A673 (cell line): ENCODE measurements at places on chromosomes 4 and X.

DNA sequence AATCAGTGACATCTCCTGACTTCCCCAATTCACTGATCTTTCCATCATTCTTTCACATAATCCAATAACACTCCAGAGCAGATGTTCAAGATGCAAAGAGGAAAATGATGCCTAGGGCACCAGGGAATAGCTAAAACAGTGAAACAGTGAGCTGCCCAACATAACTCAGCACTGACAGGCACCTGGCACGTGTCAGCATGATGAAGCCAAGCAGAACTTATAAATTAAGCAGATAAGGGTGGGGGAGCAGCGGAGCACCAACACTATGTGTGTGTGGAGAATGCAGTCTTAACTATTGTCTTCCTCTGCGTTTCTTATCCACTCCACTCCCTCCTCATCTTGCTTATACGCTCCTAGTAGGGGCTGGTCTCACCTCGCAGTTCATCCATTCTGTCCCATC is 89.4 kb downstream of the AMMECR1 start:
- peak; percentile 36 for DNase-seq

GRCh38 chr4:128958194-128958593 is 135.1 kb downstream of the SCLT1 start:
- DNase-seq = no peak

- DNase-seq = no peak
These were observed 341.3 kb downstream of the ADGRL3 start for GRCh38 chr4:61541459-61541858.

GRCh38 chrX:29196501-29196900 is 609.3 kb downstream of the IL1RAPL1 start:
- no peak for DNase-seq

GRCh38 chr4:154120690-154121345 is 331.9 kb upstream of the SFRP2 start:
- DNase-seq = no peak

GRCh38 chr4:20265726-20266125 is 14.0 kb downstream of the SLIT2 start:
- DNase-seq = no peak

GRCh38 chr4:25092139-25092538 is 61.4 kb upstream of the LGI2 start:
- peak; percentile 23 for DNase-seq

- no peak for DNase-seq
These were observed 123.6 kb upstream of the RBPJ start for GRCh38 chr4:26197018-26197779.

GRCh38 chr4:142347241-142347640 is 498.9 kb downstream of the INPP4B start:
- no peak for DNase-seq

- peak; percentile 7 for DNase-seq
These were observed 2.2 kb upstream of the FMR1NB start for GRCh38 chrX:147978931-147979330.

DNA sequence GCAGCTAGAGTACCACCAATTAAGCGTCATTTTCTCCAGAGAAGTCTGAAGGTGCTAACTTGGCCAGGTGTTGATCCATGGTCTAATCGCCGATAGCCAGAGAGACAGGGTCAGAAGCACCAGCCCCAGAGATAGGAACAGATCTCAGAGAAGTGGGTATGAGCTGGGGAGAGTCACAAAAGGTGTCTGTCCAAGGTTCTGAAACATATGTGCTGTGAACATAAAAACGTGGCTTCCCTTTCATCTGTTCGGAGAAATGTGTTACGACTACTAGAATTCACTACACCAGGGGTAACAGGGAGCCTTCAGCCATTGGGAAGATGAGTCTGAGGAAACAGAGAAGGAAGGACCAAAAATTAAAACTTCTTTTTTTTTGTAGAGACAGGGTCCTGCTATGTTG is 91.3 kb downstream of the FBXL5 start:
- DNase-seq = no peak

GRCh38 chr4:139824882-139825522 is 159.4 kb downstream of the MGST2 start:
- no peak for DNase-seq

DNA sequence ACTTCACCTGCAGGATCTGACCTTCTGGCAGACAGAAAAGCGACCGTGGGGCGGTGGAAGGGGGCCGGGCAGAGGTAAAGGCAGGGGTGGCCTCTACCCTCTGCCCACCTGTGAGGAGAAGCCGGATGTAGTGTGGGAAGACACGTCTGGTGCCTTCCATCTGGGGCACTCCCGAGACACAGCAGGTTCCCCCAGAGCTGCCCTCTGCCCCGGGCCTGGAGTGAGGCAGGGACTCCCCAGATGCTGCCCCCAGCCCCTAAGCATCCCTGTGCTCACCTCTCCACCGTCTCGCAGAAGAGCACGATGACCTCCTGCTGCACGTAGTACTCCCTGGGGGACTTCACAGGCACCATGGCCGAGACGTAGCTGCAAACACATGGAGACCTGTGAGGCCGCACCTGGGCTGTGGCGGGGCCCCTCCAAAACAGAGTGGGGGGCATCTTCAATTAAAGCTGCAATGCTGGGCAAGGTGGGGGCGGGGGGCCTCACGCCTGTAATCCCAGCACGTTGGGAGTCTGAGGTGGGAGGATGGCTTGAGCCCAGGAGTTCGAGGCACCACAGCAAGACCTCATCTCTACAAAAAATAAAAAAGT is 75.3 kb upstream of the MXD4 start:
- DNase-seq = no peak

GRCh38 chrX:8147226-8147625 is 23.8 kb downstream of the VCX2 start:
- no peak for DNase-seq

GRCh38 chr4:70925899-70926635 is 23.9 kb downstream of the MOB1B start:
- DNase-seq = no peak

DNA sequence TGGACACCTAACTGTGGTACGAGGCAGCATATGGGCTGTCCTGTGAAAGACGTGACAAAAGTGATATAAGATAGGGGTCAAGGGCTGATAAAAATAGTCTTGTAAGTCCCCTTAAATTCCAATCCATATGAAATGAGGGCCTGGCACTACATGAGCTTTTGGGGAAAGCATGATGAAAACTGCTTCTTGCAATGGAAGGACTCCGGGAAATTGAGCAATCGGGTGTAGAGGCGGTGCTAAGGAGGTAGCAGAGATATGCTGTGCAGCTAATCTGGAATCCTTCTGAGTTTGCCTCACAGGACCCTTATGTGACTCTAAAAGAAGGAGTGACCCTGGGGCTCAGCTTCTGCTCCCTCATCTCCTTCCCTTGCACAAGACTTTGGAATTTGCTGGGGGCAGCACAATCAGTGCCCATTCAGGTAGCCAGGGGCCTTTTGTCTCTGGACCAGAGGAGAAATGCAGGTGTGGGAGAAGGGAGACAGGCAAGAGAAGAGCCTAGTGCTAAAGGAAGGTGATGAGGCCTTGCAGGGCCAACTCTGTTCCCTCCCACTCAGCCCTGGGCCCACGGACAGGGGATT is 12.8 kb downstream of the CLDN2 start:
- no peak for DNase-seq

DNA sequence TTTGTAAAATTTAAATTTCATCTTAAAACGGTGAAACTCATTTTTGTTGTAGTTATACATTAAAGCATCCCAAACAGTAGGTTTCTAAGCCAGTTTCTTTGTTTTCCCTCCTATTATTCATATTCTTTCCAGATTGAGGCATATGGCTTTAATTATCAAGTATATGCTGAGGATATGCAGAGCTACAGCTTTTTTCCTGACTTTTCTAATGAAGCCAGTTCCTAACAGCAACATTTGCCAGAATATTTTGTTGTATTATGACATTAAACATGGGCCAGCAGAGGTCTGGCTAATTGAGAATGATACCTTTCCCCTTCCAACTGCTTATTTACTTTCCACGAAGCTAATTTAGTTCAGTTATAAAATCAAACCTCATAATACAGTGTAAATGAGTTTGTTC is 75.3 kb downstream of the SLIT2 start:
- DNase-seq = no peak

- DNase-seq = no peak
These were observed 79.4 kb downstream of the SYNPO2 start for GRCh38 chr4:118968005-118968404.

DNA sequence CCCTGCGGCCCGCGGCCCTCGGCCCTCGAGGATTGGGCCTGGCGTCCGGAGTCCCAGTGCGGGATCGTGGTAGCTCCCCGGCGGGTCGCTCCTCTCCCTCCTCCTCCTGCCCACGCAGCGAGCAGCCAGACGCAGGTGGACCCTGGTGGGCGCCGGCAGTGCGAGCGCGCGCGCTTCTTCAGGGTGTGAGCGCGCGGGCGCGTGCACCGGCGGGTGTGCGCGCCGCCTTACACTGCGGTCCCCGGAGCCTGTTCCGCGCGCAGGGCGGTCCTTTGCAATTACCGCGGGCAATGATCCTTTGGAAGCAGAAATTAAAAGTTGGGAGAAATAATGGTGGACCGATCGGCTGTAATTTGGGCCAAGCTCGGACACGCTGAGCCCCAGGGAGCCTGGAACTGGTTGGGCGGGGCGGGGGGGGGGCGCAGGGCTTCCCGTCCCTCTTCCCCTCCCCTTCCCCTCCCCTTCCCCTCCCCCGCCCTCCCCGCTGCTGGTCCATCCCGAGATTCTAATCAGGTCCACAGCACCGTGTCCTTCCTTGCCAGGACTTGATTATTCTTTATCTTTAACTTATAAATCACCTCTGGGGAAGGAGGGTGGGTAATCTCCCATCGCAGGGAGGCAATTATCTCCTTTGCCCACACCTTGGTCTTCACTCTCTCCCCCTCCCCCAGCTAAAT is 1.6 kb upstream of the NKX1-1 start:
- DNase-seq = no peak

DNA sequence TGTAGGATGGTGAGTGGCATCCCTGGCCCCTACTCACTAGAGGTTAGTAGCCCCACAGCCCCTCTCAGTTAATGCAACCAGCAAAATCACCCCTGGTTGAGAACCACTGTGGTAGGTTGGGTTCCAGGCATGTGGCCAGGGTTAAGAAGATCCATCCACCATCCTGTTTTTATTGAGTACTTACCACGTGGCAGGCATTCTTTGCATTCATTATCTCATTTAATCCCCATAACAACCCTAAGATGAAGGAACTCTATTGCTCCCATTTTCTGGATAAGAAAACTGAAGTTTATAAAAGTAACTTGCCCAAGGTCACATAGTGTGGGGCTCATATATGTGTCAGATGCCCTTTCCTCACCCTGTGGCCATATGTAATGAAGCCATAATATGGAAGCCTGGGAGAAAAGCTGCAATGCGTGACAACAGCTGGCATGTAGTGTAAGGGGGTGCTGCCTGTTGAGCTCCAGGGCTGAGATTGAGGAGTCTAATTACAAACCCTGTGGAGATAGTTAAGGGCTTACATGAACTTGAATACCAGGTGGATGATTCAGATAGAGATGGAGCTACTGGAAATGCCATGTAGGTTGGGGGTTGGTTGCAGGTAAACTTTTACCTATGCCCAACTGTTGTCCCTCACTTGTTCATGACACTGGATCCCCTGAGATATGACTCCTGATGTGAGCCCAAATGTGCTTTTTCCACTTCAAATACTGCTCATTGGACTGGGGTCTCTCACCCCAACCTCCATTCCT is 100.2 kb upstream of the PGRMC2 start:
- peak; percentile 38 for DNase-seq

- no peak for DNase-seq
These were observed 2.1 kb downstream of the RTL5 start for GRCh38 chrX:72129661-72130060.

- peak; percentile 6 for DNase-seq
These were observed 2.0 kb downstream of the PARM1 start for GRCh38 chr4:74934888-74935287.

GRCh38 chr4:575281-576141 is 584 bp downstream of the TMEM271 start:
- peak; percentile 71 for DNase-seq

DNA sequence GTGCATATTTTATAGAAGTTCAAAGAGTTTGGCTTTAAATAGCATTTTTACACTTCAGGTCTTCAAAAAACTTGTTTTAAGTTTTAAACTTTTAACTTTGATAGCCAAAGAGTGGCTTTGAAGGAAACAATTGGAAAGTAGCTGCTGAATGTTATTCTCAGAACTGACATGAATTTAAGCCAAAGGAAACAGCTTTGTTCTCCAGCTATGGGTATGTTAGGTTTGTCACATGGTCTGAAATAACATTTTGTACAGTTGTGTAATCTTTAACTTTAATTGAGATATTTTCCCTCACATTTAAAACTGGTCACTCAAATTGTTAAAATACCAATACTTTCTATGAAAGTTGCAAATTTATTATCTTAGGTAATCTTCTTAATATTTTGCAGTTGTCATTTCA is 564.7 kb downstream of the IL15 start:
- DNase-seq = no peak

GRCh38 chr4:138709859-138710258 is 305.7 kb upstream of the NOCT start:
- DNase-seq = no peak

- DNase-seq = no peak
These were observed 135.9 kb downstream of the GATB start for GRCh38 chr4:151624626-151625565.

DNA sequence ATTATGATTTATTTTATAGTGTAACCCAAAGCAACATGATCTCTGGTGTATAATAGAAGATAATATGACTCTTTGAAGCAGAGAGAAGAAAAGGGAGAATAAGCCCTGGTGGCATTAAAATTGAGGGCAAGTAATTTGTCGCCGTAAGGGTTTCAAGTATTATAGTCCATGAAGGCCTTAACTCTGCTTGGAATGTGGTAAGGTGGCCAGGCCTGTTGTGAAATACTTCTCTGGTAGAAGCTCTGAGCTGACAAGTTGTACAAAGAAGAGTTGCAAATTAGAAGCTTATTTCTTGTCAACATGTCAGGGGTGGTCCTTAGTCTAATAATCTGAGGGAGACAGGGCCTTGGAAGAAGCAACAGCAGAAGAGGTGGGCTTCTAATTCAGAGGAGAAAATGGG is 151.7 kb upstream of the HHIP start:
- no peak for DNase-seq

DNA sequence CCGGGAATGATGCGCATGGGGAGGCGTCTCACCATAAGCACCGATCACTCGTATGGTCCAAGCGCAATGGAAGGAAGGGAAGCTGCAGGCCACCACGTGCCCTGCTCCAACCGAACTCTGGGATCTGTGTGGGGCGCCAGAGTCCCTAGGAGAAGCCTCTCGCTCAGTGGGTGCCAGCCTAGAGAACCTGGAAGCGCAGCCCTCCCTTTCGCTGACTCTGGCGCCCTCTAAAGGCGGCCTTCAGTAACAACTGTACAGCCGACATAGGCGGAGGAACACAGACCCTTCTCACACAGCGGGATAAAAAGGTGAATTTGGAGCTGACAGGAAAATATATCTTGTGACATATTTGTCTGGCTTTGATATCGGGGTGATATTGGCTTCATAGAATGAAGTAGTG is 76.0 kb downstream of the INTS6L start:
- peak; percentile 61 for DNase-seq

GRCh38 chr4:88119943-88120342 is 38.5 kb downstream of the ABCG2 start:
- no peak for DNase-seq
